Activated T-cell treated with anti-CD3 and anti-CD28 coated beads for 48 hours (primary cell): ENCODE measurements at places on chromosomes 12 and 14.

- no peak for DNase-seq
These were observed 4.5 kb upstream of the KRT4 start for GRCh38 chr12:52818388-52818787.

GRCh38 chr14:30999038-30999773 is 26.2 kb upstream of the AP4S1 start:
- DNase-seq, result no peak

DNA sequence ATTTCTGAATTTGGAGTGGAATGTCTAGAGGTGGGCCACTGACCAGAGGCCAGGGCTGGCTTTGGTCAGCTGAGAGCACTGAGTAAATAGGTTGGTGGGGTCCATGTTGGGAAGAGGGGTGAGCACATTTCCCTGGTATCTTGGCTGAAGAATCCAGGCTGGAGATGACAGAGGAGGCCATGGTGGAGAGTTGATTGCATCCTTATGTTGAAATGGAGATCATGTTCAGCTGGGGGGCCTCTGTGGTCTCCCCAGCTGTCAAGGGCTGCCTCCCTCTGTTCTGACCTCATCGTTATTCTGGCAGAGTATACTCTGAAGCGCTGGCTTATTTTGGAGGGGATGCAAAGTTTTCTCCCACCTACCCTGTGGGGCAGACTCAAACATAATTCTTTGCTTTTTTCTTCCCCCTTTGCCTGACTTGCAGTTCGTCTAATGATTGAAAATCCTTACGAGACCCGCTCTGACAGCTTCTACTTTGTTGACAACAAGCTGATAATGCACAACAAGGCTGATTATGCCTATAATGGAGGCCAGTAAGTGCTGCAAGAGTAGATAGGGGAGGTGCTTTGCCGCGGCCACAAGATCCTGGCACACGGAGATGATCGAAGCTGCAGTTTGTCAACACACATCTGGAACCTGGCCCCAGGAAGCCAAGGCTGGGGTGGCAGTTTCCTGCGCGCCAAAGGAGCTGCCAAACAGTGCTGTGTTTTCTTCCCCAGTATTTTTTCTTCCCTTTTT is 6.0 kb upstream of the ACADS start:
- DNase-seq, result no peak

DNA sequence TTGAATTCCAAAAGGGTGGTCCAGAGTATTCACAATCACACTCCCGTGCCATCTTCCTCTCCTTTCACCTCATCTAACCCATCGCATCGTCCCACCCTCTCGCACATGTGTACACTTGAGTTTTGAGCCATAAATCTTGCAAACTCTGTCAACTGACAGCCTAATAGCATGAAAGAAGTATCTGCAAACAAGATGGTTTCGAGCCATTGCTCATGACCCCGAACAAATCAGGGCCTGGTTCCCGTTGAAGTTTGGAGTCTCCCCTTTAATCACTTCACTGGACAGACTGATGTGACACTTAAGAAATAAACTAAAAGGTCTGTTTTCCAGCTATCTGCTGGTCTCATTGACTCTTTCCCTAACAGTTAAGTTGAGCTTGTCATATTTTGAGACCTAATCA is 223.6 kb upstream of the SOX5 start:
- DNase-seq, result no peak

DNA sequence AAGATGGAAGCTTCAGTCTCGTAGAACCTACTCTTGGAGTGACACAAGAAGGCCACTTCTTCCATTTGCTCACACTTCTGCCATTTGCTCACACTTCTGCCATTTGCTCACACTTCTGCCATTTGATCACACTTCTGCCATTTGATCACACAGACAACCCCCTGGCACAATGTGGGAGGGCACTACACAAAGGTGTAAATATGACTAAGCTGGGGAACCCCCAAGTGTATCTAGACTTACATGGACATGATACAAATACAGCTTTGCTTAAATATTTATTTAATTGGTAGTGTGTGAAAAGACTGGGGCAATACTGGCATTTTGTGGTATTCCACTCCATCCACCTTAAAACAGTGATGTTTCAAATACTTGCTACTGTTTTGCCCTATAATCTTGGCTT is 296.2 kb upstream of the PPFIA2 start:
- DNase-seq, result no peak

DNA sequence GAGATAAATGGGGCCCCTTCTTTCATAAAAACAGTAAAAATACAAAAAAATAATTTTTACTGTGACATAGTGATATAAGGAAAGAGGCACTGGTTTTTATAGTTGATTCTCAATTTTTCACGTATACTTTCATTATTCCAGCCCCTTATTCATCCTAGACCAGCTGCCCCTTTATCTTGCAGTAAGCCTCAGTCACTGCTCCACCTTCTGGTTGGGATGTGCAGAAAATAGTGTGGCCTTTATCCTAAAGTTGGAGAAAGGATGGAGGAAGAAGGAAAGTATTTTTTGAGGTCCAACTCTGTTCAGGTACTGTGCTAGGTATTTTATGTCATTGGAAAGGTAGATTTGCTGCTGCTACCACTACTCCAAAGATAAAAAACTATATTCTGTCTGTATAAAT is 172.7 kb downstream of the ANO6 start:
- no peak for DNase-seq

DNA sequence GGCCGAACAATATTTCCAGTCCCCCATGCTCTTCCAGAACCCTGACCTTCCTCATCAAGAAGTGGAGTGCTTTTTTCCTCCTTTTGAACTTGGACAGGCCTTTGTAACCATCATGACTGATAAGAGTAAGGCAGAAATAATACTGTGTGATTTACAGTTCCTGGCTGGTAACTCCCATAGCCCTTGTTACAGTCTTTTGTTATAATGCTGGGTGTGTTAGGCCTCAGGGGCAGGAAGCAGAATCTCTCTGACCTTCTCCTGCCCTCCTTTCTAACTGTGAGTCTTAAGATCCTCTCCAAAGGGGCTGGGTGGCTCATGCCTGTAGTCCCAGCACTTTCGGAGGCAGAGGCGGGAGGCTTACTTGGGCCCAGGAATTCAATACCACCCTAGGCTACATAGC is 59.5 kb downstream of the BCAT1 start:
- DNase-seq, result no peak

DNA sequence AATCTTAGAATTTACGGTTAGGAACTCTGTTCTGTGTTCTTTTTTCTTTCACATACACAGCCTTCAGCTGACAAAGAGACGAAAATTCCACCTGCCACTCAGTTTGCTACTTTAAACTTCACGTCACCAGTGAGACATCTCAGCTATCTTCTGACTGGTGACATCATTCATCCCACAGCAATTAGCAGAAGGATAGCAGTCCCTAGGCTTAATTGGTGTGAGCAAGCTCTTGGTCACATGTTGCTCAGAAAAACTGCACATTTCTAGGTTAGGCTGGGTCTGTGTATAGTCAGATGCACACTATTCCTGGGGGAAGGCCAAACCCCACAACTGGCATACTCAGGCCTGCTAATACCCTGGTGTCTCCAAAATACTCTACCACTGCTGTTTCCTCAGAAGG is 23.9 kb downstream of the SLC7A7 start:
- DNase-seq, result no peak
